Stimulated activated CD4-positive, alpha-beta T cell treated with anti-CD3 and anti-CD28 coated beads, Interleukin-1b, Interleukin-23, amount 100 ng/mL, for 1 hour (primary cell): ENCODE measurements at places on chromosomes 6 and 20.

DNA sequence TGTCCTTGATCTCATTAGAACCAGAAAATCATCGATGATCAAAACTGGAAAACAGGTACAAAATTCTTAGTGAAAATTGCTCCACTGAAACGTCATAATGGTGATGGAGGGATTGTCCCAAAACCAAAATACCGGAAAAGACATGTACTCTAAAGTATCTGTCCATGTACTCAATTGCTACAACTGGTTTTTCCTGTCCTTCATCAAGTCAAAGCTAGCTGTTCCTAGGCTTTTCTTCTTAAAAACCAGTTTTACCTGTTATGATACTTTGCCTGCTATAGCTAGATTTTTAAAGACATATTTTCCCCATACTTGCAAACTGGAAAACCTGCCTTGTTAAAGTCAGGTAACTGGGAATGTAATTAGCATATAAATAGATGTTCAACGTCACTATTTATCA lies 50.5 kb upstream of the LRRC1 start:
- DNase-seq: no peak

DNA sequence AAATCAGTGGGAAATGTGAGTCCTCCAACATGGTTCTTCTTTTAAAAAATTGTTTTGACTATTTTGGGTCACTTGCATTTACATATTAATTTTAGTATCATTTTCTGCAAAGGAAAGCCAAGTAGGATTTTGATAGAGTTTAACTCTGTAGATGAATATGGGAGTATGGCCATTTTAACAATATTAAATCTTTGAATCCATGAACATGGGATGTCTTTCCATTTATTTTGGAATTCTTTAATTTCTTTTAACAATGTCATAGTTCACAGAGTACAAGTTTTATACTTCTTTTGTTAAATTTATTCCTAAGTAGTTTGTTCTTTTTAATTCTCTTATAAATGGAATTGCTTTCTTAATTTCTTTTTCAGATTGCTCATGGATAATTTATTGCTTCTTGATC lies 56.5 kb upstream of the ARMC2 start:
- DNase-seq: no peak

- DNase-seq: no peak
Observed at GRCh38 chr6:27214126-27214601, 33.3 kb upstream of the PRSS16 start.

GRCh38 chr20:58048096-58048702 lies 180.3 kb downstream of the ANKRD60 start:
- no peak for DNase-seq

DNA sequence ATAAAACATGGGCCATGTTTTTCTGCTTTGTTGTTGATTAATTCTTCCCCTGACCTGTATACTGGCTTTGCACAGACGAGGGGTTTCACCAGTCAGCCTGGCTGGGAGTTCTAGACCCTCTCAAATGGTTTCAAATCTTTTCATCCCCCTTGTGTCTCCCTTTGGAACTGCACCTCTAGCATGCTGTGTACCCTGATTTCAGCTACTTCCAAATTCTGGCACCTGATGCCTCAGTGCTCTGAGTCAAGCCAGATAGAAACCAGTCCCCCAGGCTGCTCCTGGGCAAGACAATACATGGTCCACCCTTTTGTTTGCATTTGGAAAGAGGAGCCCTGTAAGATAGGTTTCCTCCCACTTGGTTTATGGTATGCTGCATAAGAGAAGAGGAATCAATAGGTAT lies 290.2 kb downstream of the BTBD3 start:
- no peak for DNase-seq

DNA sequence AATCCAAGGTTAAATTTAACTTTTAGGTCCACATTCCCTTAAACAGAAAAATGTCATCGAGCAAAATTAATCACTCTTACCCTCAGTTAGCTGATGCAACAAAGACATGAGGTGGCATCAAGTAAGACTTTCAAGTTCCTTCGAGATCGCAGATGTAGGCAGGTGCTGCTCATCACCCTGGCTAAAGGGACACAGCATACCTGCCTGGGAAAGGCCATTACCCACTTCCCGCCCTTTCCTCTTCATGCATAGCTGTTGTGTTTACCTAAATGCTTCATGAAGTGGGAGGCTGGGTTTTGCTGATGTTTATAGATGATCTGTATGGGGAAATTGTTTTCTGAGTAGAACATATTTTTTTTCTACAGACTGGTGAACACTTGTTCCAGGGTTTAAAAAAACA lies 67.7 kb downstream of the GFRA4 start:
- DNase-seq: no peak

DNA sequence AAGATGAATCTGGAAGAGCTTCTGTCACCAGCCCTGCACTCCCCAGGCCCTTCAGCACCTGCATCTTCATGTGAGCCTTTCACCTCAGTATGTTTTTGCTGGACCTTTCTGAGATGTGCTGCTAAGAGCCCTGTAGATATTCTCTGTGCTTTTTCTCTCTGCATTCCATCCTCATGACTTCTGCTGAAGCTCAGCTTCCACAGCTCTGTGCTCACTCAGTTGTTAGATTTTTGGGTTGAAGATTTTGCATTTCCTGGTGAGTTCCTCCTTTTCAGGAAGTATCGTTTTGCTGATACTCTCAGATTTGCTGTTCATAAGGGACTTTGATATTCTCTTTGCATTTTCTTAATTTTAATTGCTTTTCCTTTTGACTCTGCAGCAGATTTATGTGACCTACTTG lies 18.3 kb downstream of the KIAA1586 start:
- no peak for DNase-seq

- DNase-seq: no peak
Observed at GRCh38 chr20:50680105-50680960, 11.0 kb downstream of the RIPOR3 start.

DNA sequence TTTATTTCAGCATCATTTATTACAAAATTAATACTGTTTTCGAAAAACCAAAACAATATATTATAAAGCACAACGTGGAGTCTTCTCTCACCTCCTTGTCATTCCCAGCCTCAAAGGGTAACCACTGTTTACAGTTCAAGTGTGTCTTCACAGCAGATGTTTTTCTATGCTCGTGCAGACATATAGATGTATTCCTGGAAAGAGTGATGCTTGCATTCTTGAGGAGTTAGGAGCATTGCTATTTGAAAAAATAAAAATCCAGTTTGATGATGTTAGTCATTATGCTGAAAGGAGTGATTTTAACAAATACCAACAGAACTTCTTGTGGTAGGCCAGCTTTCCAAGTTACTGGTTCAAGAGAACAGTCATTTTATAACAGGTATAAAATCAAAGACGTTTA lies 234.9 kb downstream of the BCKDHB start:
- DNase-seq: no peak

DNA sequence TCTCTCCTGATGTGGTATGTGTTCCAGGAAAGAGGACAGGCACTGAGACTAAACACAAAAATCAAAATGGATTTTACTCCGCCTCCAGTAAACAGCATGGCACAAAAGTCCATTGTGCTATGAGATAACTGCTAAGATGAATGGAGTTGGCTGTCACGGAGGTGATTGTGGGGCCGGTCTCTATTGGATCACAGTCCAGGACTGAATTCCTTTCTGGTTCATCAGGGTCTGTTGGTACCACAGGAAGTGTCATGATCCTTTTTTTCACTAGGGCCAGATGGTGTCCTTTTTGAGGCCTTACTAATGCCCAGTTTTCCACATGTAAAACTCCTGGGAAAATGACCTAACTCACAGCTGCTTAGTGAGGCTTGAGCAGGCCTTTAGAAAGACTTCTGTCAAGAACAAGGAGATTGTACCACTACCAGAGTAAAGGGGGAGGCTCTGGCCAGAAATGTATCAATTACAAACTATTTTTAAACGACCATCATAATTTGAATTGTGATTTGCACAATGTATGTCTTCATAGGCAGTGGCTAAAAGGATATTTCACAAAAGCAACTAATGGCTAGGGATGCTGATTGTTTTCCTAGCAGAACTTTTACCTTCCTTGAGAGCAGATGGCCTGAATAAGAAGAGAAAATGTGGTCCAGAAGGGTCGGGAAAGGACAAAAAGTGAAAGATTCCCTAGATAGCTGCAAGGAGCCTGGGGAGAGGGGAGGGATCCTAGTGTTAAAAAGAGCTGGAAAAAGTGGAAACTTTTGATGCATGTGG lies 192.2 kb upstream of the POU3F2 start:
- DNase-seq: no peak

GRCh38 chr6:4300917-4301316 lies 165.5 kb upstream of the ECI2 start:
- DNase-seq: no peak

DNA sequence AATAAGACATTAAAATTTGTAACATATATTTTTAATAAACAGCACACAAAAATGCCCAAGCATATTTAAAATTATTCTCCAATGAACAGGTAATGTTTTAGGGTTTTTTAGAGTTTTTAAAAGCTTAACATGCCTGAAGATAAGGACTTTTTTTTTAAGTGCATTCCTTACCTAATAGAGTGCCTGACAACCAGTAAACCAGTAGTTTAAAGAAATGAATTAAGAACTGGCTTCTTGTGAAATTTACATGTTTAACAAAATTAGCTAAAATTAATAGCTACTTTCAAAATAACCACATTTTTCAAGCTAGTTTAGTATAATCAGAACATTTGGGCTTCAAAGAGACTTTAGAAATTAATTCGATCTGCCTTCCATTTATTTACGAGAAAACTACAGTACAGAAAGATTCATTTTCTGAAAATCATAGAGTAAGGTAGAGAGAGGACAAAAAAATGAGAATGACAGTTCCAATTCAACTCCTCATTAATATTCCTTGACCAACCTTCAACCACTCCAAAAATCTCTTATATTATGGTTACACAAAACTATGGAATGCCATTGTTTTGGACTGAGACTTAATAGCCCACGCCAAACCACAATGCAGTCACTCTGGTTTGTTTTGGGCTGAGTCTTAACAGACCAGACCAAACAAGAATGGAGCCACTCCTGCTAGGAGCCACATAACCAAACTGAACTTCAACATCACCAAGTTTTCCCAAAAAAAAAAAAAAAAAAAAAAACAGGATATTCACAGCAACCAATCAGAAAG lies 5.7 kb upstream of the PLN start:
- no peak for DNase-seq

GRCh38 chr6:156065849-156066248 lies 610.2 kb upstream of the NOX3 start:
- no peak for DNase-seq

DNA sequence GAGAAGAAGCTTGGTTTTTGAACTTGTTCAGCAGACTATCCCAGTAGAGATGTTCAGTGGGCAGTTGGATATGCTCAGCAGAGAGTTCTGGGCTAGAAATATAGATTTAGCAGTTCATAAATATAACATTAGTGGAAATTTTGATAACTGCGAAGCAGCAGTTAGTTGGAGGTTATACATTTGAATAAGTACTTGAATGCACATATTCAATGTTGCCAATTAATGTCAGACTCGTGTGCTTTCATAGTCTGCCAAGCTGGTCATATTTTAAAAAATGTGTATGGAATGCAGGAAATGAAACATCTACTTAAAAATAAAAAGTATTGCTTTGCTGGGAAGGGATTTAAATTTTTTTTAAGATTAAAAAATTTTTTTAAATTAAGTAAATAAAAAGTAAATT lies 92.5 kb upstream of the E2F3 start:
- no peak for DNase-seq

- DNase-seq: no peak
Observed at GRCh38 chr6:136647363-136647852, 97.2 kb upstream of the MAP7 start.

DNA sequence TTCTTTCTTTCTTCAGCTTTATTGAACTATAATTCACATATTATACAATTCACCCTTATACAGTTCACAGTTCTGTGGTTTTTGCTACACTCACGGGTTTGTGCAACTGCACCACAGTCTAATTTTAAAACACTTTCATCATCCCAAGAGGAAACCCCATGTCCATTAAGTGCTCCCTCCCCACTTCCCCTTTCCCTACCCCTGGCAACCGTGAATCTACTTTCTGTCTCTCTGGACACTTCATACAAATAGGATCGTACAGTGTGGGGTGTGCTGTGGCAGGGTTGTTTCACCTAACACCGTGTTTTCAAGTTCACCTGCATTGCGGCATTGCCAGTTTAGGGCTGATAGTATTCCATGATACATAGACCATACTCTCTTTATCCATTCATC lies 118.8 kb downstream of the PHACTR3 start:
- no peak for DNase-seq

DNA sequence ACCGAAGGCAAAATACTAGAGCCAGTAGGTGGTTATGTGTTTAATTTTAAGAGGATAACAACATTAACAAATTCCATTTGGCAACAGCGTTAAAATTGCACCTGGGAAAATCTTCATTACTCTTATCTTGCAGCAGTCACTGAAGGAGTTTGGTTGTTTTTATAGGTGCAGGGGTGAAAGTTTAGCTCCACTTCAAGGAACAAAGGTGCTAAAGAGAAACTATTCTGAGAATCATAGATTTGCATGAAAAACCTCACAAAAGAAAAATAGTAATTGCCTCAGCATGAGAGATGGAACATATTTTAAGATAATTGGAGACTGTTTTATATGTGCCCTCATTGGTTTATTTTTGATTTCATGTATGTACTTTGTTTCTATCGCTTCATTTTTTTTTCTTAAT lies 444.4 kb downstream of the UTRN start:
- no peak for DNase-seq

GRCh38 chr20:17646961-17647301 lies 35.1 kb downstream of the RRBP1 start:
- DNase-seq: no peak

DNA sequence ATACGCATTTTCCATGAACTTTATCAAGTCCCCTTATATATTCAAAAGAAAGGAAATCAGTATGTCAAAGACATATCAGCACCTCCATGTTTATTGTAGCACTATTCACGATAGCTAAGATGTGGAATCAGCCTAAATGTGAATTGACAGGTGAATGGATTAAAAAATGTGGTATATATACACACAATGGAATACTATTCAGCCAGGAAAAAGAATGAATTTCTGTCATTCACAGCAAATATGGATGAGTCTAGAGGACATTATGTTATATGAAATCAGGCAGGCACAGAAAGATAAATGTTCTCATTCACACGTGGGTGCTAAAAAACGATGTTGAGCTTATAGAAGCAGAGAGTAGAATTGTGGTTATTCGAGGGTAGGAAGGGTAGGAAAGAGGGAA lies 5.3 kb downstream of the FIG4 start:
- no peak for DNase-seq

DNA sequence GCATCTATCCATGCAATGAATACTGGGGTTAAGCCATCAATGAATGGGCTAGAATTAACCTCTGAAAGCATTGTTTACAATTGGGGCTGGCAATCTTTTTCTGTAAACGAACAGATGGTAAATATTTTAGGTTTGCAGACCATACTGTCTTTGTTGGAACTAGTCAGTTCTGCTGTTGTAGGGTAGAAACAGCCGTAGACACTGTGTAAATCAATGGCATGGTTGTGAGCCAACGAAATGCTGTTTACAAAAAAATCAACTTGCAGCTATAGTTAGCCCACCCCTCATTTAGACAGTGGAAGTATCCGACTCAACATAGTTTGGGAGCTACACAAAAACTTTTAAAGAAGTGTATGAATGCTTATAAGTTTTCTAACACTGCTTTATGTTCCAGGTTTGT lies 91.5 kb downstream of the BCKDHB start:
- DNase-seq: no peak

DNA sequence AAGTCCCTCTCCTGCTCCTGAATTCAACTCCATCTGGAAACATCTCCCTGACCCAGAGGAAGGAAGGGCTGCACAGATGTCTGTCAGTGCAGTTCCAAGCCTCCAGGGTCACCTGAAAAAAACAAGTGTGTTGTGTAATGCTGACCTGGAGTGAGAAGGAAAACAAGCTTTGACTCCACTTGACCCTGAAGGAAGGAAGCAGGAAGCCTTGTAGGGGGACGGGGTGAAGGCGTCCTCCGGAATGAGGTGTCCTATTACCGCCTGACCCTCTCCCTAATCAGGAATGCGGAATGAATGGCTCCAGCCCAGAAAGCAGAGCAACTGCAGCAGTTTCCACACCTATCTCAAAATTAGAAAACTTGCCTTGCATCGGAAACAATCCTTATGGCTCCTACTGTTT lies 13.9 kb upstream of the ADGRF5 start:
- no peak for DNase-seq
